ENCODE measurements at places on chromosomes 4 and X. TPM values are rescaled to one million over a fixed set of nuclear protein-coding genes. Genes with fewer than 3 reads are reported as not detected.

- no peak for DNase-seq
Measured at GRCh38 chr4:71235311-71236201, 103.3 kb upstream of the SLC4A4 start.

UCP1 gene
- total RNA-seq: not detected

DNA sequence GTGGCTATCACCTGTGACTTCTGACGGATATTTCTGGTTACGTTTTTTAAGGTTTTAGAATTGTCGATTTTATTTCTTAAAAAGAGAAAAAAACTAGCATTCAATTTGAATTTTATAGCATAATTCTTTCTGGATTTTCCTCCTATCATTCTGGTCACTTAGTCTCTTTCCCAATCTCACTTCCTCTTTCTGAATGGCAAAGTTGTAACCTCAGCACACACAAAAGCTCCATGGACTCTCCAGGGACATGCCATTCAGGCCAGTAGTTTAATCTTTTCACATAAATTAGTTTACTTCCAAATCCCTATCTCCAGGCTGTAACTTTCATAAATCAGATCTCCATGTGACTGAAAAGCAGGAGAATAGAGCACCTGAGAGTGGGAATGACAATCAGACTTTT lies 110.7 kb downstream of the ARAP2 start:
- DNase-seq: no peak

DNA sequence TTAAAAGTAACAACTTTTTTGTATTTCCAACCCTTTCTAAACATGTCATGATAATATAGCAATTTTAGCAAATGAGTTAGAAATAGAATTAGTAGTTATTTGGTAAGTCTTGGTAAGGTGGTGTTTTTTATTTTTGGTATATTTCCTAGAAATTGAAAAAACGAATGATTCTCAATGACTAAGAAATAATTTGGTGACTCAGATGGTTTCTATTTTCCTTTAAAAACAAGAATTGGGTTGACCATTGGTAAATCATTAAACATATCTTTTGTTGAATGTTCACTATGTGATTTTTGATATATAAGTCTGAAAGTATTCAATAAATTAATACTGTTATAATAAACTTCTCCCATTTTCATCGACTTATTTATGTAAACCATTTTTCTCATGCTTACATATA lies 206.2 kb upstream of the BANK1 start:
- DNase-seq: no peak

- DNase-seq: no peak
Measured at GRCh38 chr4:115360431-115360830, 247.0 kb upstream of the NDST4 start.

GRCh38 chr4:123430031-123430430 lies 33.4 kb downstream of the SPRY1 start:
- DNase-seq: no peak

VEGFC gene
- 15.4 TPM for total RNA-seq

ELF2 gene
- 136 TPM for total RNA-seq

DNA sequence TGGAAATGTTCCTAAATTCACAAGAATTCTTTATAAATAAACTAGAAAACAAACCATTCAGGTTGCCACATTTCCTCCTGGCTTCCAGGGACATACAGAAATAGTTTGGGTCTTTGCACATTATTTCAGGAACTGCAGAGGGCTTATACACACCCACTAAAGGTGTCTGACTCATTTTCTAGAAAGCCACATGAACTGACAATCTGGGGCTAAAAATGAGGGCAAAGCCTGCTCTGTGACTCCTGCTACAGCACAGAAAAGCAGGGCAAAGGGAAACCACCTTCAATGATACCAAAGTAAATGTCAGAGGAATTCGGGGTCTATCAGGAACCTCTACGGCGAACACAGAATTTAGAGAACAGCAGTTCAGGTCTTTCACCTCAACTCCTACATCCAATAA lies 112.2 kb upstream of the MAP3K15 start:
- DNase-seq: no peak

DNA sequence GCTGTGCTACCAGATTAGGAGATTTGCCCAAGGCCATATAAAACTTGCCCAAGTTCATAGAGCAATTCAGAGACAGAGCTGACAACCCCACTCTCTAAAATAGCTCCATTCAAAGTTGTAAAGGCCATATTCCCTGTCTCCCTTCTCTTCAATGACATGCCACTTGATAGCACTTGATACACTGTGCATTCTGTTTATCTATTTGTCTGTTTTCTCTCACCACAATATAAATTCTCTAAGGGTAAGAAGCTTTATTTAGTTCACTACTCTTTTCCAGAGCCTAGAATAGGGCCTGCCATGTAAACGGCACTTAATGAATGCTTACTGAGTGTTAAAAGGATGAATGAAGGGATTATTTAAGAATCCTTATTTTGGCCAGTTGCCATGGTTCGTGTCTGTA lies 24.1 kb upstream of the MAP9 start:
- no peak for DNase-seq

GRCh38 chr4:141669501-141669900 lies 33.1 kb downstream of the IL15 start:
- DNase-seq: no peak

GRCh38 chr4:187480146-187481145 lies 515.1 kb upstream of the ZFP42 start:
- DNase-seq: no peak

PAK3 gene
- 6.9 TPM for total RNA-seq

ASMTL gene
- 9.1 TPM for total RNA-seq

DNA sequence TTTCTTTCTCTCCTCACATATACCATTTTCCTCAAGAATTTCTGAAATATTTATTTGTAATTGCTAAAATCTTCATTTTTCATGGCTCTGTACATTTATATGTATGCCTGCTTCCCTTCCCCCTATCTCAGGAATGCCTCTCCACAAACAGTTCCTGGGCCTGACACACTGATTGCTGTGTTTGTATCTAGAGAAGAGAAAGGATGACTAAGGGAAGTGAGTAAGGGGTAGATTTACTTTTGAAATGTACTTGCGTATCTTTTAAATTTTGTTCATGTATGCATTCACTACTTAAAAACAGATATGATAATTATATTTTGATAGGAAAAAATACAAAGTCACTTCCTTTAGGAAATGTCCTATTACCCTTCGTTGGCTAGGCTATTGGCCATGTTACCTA lies 790.8 kb downstream of the PCDH18 start:
- DNase-seq: no peak

PLAC8 gene
- 4.0 TPM for total RNA-seq

GRCh38 chr4:14247767-14248166 lies 620.2 kb upstream of the BOD1L1 start:
- DNase-seq: no peak
